ENCODE measurements at places on chromosomes 3 and 15.

GRCh38 chr3:37968813-37969595 lies 21.6 kb upstream of the VILL start:
- no peak for DNase-seq

GRCh38 chr3:12132881-12133280 lies 25.8 kb downstream of the TIMP4 start:
- DNase-seq, result no peak

- no peak for DNase-seq
Measured at GRCh38 chr15:95281470-95281869, 1049.0 kb upstream of the NR2F2 start.

- no peak for DNase-seq
Measured at GRCh38 chr3:70272798-70273197, 39.6 kb downstream of the MDFIC2 start.

GRCh38 chr15:59169251-59169708 lies 37.4 kb upstream of the LDHAL6B start:
- DNase-seq, result no peak

DNA sequence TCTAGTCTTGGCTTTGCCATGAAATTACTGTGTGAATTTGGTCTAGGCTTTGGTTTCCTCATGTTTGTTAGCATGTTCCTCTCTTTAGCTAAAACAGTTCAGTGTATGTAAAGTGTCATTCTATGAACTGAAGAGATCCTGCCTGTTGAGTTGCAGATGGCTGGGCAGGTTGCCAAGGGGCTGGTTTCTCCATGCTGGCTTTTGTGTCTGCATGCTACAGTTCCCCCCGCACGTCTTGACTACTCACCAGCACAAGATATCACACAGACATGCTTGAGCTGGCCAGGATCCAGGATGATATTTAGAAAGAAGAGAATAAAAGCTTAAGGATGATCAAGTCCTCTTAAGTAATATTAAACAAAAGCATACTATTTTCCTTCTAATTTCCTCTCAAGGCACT lies 90.2 kb downstream of the CERS3 start:
- no peak for DNase-seq

- DNase-seq, result no peak
Measured at GRCh38 chr15:78679089-78679511, 38.1 kb upstream of the CHRNB4 start.

DNA sequence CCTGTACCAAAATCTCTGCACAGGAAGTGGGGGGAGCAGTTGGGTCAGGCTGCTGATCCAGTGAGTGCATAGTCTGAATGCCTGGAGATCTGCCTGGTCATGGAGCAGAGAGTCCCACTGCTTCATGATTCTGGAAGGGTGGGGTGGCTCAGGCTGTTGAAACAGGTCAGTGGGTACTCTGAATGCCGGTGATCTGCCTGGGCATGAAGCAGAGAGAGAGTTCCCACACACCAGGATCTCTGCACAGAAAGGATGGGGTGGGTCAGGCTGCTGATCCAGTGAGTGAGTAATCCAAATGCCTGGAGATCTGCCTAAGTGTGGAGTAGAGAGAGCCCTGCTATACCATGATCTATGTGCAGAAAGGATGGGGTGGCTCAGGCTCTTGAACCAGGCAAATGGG lies 16.1 kb upstream of the GCSAM start:
- DNase-seq, result no peak

- DNase-seq, result no peak
Measured at GRCh38 chr3:12655701-12656100, 8.2 kb downstream of the RAF1 start.

- DNase-seq, result no peak
Measured at GRCh38 chr15:101399431-101399830, 90.1 kb downstream of the PCSK6 start.

DNA sequence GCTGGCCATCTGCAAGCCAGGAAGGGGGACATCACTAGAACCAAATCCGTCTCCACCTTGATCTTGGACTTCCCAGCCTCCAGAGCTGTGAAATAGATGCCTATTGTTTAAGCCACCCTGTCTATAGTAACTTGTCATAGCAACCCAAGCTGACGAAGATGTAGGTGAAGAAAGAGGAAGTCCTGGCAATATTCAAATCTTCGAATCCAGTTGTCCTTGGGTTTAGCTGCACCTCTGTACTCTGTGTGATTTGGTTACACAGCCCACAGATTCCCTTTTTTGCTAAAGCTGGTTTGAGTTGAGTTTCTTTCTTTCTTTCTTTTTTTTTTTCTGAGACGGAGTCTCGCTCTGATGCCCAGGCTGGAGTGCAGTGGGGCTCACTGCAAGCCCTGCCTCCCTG lies 68.0 kb upstream of the XCR1 start:
- DNase-seq, result no peak

DNA sequence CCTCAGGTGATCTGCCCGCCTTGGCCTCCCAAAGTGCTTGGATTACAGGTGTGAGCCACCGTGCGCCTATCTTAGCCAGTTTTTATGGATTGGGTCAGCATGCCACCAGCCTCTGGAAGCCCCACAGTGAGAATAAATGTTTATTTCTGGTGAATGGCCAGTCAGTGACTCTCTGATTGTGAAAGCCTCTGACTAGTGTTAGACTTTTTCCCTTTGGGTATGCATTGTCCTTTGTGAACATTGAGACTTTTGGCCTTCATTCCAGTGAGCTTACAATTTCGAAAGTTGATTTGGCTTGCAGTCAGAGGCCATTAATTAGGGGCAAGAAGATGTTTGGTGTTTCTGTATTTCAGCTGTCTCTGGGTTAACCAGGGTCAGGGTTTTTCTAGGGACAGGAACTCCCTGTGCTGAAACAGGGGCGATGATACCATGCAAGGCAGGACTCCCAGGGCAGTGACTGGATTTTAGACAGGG lies 274.5 kb upstream of the C2CD4B start:
- DNase-seq, result no peak

- no peak for DNase-seq
Measured at GRCh38 chr3:54846119-54846518, 81.7 kb downstream of the LRTM1 start.

GRCh38 chr15:83284559-83285283 lies at the start of gene BNC1:
Gene BNC1 (minus strand): TSS chr15:83284664. CDS start chr15:83284628, 36 bp downstream.
- no peak for DNase-seq

- no peak for DNase-seq
Measured at GRCh38 chr15:60392986-60393790, 4.6 kb downstream of the ANXA2 start.

GRCh38 chr15:37038716-37039106 lies 61.6 kb downstream of the MEIS2 start:
- no peak for DNase-seq

DNA sequence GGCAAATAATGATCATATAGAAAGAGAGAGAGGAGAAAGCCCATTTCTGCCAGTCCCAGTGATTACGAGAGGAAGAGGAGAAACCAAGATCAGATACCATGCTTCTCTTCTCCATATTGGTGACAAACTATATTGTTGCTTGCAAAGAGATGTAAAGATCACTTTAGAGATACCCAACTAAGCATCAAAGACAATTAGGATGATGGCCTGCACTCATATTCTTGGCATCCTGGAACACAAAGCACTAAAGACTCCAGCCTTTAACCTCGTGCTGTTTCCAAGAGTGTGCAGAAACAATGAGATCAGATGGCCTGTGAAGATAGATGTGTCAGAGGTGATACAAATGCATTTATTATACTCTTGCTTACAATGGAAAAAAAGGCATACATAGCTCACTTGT lies 170.7 kb upstream of the TP63 start:
- no peak for DNase-seq

- no peak for DNase-seq
Measured at GRCh38 chr3:194976049-194976451, 290.4 kb downstream of the FAM43A start.

DNA sequence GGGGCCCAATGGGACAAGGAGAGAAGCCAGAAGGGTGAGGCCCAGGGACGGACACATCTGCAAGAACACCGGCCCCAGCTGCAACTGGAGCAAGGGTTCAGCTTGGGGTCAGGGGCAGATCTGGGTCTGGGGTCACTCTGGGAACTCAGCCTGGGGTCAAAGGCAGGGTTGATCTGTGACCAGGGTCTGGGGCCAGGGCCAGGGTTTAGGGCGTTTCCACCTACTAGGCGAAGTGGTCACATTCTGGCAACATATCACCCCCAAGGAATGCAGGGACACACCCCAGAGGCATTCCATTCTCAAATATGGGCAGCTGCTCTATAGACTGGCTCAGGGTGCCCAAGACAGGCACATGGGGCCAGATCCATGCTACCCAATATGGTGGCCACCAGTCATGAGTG lies 9.0 kb downstream of the UROC1 start:
- no peak for DNase-seq

DNA sequence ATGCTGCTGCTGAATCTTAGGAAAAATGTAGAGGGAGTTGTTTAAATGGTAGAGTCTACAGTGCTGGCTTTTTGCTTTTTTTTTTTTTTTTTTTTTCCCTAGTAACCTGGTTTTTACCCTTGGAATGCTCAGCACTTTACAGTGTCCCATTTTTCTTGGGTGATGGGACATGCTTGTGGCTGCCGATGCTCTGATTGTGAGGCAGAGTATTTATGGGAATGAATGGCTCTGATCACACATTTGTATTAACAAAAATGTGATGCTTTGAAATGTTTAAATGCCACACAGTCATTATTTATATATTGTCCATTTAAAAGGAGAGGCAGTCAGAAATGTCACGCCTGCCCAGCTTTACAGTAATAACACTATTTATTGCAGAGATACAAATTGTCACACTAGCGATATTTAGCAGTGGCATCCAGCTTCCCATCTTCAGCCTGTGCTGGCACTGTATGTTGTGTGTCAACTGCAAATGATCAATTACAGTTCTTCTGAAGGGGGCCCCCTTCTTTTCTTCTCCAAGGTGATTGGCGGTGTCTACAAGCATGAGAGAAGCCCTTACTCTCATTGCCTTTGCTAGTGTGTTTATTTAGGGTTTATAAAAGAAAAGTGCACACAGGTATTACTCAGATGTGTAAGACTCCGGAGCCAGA lies 30.9 kb upstream of the IGF1R start:
- DNase-seq, result no peak

DNA sequence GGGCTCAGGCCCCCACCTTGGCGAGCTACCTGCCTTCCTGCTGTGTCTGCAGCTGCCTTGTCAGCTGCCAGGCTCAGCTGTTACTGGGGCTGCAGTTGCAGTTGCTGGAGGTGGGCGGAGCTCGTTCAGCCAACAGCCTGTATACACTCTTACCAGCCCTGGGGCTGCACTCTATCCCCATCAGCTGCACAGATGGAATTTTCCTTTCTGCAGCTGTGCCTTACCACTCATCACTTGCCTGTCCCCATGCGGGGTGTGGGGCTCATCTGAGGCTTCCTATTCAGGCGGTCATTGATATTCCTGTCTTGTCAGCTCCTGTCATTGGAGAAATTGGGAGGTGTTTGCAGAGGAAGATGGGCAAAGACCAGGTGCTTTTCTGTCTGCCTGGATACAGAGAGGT lies 9.1 kb upstream of the SYN2 start:
- DNase-seq, result no peak

DNA sequence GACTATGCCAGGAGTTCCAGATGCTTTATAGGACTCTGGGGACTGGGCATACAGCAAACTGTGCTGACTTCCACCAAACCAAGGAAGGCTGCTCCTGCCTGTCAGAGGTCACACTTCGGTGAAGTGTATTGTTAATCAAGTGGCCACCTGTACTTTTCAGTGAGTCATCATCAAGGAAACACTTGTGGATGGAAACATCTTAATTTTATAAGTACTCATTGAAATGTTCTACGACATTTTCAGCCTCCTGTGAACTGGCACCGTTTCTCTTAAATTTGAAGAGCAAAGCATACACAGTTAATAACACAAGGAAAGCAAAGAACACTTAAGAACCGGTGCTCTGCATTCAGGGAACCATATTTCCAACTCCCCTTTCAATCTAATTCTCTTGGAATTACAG lies 801.7 kb upstream of the DPPA4 start:
- no peak for DNase-seq

- no peak for DNase-seq
Measured at GRCh38 chr15:40650479-40650878, 44.5 kb upstream of the RAD51 start.

GRCh38 chr3:77053795-77054194 lies 13.9 kb downstream of the ROBO2 start:
- no peak for DNase-seq

GRCh38 chr15:78987556-78988360 lies 42.9 kb upstream of the CTSH start:
- no peak for DNase-seq

DNA sequence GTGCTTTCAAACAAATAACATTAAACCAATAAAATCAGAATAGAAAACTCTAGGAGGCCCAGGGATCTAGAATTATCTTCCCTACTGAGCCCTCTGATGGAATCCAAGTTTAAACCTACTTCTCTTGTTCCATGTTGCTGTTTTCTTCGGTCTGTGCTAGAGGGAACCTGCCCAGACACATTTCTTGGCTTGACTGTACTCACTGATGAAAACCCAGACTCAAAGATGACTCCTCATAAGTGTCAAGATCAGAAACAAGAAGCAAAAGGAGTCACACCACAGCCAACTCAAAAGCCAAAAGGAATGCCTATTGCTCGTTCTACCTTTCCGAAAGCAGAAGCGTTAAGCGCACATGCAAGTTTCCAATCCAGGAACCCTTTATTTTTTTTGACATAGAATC lies 31.6 kb downstream of the SCAP start:
- no peak for DNase-seq

GRCh38 chr3:21216598-21216997 lies 534.4 kb downstream of the ZNF385D start:
- DNase-seq, result no peak

DNA sequence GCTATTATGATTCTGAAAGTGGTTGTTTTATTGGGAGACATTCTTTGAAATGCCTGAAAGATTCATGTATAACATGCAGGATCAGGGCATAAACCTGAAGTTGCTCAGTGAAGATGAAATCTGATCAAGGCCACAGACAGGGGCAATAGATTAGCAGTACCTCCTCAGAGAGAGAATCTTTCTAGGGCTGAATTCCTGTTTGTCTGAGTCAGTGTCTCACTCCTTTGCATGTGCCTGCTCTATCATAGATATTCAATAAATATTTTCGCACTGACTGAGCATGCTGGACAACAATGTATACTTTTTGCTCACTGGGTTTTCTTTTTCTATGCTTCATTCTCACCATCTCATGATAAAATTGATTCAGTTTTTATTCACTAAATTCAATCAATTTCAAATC lies 49.8 kb upstream of the PFN2 start:
- DNase-seq, result no peak
